Activated CD4-positive, alpha-beta T cell treated with anti-CD3 and anti-CD28 coated beads, Interleukin-2, amount 50 U/mL, for 24 hours (primary cell): ENCODE measurements at places on chromosomes 7 and 10.

GRCh38 chr10:64116707-64117106 lies 595.5 kb downstream of the REEP3 start:
- no peak for DNase-seq

GRCh38 chr10:96846395-96846794 lies 14.3 kb downstream of the LCOR start:
- DNase-seq: no peak

GRCh38 chr10:24848195-24848594 lies 104.2 kb downstream of the PRTFDC1 start:
- no peak for DNase-seq

DNA sequence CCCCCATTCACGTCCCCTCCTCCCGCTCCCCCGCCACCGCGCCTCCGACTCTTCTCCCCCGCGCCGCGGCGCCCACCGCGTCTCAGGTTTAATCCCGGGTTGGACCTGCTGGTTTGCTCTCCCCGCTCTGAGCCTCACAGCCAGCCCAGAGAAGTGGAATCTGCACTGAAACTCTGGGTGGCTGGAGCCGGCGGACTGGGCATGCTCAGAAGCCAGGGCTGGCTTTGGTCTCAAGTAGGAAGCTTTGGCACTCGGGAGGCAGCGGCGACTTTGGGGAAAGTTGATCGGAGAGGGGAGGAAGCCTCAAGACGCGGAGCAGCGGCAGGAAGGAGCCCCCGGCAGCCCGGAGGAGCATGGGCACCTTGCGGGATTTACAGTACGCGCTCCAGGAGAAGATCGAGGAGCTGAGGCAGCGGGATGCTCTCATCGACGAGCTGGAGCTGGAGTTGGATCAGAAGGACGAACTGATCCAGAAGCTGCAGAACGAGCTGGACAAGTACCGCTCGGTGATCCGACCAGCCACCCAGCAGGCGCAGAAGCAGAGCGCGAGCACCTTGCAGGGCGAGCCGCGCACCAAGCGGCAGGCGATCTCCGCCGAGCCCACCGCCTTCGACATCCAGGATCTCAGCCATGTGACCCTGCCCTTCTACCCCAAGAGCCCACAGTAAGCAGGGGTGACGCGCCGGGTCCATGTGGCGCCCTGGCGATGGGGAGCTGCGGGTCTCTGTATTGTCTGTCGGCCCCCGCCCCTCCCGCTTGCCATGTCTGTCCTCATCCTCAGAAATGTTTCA lies at the start of gene PRKG1:
PRKG1 (plus strand) TSS at position 250 of the 791 bp plus-strand sequence.
- no peak for DNase-seq

DNA sequence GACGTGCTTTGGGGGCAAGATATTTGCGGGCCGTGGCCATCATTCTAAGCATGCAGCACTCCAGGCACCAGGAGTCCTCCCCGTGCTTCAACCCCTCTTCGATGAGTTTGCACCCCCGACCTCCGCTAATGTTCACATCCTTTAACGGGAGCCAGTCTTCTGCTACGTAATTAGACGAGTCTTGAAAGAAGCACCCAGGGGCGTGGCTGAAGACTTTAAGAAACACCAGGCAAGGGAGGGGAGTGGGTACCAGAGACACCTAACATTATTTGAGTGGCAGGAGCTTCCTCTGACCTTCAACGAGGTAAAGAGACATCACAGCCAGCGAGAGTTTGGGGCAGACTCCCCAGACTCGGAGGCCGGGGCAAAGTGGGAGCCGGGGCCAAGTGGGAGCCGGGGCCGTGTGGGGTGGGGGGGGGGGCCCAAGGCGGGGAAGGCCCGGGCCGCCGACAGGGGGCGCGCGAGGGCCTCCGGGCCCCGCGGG lies 31.1 kb upstream of the TOMM7 start:
- DNase-seq: peak; percentile 62

DNA sequence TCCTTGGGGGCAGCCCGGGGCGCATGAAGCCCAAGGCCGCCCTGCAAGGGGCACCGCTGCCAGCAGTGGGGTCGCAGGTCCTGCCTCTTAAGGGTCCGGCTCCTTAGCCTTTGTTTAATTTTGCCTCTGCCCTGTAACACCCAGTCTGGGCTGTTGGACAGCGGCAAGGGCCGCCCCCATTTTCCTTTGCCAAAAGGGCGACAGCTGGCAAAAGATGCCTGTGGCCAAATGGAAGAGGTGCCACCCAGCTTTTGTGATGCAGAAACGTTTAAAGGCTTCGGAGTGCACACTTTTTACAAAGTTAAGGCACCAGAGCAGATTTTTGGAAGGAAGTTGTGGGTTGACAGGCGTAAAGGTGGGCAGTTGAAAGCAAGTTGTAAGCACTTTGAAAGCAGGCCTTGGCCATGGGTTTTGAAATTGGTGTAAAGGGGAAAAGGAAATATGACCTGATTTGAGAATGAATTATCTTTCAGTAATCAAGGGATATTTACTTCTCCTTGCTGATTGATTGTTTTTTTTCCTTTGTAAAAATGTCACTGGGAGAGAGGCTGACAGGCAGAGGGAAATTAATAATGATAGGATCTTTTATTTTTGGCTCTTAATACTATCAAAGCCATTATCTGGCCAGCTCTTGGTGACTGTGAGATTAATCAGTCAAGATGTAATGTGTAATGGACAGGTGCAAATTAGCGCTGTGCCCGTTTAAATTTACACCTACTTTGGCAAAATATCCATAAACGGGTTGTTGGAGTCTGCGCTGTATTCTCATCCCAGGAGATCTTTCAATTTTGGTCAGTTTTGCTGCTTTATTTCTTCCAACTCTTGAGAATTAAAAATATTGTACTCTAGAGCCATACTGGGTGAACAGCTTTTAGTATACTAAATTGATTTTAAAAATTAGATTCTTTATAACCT lies 1.2 kb downstream of the CASD1 start:
- peak; percentile 15 for DNase-seq

DNA sequence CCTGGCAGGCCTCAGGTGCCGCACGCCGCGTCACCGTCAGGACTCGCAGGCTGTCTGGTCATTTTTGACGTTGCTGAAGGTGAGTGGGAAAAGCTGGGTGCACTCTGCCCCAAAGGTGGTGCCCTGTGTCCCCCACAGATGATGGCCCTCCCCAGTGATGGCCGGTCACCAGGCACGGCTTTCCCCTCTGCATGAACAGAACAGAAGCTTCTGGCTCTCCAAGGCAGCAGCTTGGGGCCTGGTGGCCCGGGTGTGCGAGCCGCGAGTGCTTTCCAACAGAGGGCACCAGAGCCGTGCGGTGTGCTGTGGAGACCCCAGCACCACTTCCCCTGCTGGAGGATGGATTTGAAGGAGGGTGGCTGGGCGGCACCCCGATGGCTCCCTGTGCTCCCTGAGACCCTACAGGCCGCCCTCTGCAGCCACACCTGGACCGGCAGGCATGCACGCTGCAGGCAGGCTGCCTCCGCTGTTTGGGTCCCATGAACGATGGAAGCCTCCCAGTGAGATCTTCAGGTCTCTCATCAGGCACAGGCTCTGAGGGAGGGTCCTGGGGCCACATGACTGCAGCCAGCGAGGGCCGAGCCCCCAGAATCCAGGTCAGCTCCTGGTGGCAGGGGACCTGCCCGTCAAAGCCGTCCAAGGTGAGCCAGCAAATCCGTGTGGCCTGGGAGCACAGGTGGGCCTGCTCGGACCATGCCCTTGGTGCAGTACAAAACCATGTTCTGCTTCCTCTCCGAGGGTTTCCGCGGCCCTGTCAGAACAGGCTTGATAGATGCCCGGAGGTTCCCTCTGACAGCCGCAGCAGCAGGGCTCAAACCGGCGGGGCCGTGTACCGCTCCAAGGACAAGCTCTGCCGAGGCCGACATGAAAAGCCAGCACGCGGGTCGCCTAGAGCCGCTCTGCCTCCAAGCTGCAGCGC lies 195.4 kb downstream of the EBF3 start:
- no peak for DNase-seq

DNA sequence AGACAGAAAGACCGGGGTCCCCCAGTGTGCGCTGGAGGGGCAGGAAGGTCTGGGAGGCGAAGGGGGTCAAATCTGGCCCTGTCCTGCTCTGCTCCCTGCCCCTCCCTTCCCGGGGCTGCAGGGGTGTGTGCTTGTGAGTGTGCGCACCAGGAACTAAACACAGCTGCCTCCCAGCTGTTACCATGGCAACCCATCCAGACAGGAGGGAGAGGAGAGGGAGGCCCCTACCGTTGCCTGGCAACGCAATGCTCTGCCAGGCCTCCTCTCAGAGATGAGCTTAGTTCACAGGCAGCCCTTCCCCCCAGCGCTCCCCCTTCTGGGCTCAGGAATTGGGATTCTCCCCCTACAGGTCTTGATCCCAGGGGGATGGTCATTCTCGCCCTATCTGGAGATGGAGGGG lies 6.1 kb downstream of the NYAP1 start:
- DNase-seq: no peak

DNA sequence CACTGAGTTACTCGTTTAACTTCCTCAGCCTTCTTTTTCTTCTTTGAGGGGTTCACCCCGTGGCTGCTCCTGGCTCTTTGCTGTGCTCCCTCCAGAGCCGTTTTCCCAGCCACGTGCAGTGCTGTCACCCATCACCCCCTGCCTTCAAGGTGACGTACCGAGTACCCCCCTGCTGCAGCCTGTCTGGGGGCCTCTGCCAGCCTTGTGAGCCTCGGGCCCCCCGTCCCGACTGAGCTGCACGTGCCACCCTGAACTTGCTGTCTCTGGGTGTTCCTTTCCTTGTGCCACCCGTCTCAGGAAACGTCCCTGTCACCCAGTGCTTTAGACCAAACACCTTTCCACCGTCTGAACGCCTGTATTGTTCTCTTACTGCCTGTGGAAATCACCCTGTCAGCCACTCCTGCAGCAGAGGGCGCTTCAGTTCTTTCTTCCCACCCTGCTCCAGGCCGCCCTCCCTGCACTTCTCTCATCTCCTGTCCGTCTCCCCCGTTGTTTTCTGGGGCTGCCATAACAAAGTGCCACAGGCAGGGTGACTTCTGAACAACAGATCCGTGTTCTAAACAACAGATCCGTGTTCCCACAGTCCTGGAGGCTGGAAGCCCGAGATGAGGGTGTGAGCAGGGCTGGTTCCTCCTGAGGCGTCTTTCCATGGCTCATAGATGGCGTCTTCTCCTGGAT lies 44.6 kb downstream of the WDR37 start:
- DNase-seq: no peak

DNA sequence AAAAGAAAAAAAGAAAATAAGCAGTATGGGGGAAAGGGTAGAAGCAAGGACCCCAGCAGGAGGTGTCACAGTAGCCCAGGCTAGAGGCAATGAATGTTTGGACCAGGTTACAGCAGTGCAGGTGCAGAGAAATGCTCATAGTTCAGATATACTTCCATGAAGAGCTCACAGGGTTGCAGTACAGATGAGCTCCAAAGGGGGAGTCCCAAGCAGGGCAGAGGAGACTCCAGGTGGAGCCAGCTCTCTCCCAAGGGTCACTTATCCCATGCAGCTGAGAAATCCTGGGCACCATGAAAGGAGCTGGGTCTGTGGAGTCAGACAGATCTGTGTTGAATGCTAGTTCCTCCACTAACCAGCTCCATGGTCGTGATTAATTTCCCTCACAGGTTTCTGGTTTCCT lies 174.9 kb downstream of the C7orf25 start:
- no peak for DNase-seq

DNA sequence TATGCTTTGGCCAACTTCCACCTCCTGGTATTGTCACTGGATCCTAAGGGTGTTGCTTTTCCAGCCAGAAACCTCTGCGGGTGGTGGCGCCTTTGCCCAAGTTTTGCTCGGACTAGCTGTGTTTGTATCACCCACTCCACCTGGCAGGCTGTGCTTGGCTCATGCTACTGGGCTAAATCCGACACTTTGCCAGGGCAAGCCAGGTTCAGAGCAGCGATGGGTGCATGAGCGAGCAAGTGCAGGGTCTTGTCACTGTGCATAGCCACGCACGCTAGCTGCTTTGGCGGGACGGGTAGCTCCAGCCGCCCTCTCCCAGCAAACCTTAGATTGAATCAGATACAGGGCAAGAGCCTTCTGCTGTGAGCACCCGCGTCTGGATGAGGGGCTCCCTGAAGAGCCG lies 737.5 kb downstream of the PCDH15 start:
- no peak for DNase-seq

GRCh38 chr10:117743509-117743908 lies 201.0 kb downstream of the EMX2 start:
- no peak for DNase-seq

- DNase-seq: no peak
These were observed 60.3 kb upstream of the IL6 start for GRCh38 chr7:22666732-22667131.

DNA sequence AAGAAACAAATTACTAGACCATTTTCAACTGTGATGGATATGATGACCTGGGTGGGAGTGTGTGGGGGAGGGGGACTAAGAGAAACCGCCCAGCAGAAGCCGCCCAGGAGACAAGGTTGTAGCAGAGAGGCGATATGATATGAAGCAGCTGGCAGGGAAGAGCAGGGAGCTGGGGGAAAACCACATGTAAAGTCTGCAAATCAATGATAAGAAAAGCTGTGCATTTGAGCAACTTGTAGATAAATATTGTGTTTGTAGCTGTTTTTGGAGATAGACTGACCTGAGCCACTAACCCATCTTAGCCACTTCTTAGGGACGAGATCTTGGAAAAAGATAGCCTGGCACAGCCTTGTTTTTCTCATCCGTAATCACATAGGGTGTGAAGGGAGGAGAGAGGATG lies 252.6 kb downstream of the SEC23IP start:
- DNase-seq: no peak

DNA sequence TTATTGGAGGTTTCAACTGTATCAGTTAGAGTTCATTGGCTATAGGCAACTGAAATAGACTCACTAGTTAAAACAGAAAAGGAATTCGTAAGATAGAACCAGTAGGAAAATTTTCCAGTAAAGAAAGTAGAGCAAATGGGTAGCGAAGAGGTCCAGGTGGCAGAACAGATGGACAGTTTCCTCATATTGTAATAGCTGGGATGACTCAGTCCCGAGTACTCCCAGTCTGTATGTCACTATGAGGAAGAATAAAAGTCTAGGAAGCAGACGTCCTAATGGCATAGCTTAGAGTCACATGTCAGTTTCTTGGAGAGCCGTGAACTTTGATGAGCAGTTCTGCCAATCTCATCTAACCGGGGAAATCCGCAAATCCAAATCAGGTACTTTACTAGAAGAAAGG lies 95.3 kb downstream of the RNF32 start:
- no peak for DNase-seq

DNA sequence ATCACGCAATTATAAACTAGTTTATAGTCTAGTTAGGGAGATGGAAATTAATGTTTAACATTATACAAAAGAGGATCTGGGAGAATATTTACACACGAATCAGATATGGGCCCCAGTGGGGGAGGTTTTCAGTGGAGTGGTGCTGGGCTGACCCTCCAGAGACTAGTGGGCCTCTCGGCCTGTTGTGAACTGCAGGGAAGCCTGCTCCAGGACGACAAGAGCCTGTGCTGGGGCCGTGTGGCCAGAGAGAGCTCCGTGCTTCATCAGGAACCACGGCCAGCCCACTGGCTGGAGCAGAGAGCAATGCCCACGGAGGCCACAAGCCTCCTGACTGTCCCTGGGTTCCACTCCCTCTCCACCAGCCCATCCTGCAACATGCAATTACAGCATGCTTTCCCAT lies 11.3 kb upstream of the ESYT2 start:
- DNase-seq: no peak

- no peak for DNase-seq
These were observed 16.7 kb downstream of the ELN start for GRCh38 chr7:74044366-74045350.
